ENCODE measurements at places on chromosomes 7 and 10. TPM values are rescaled to one million over a fixed set of nuclear protein-coding genes. Genes with fewer than 3 reads are reported as not detected.

AGAP6 gene
- total RNA-seq, result 6.3 TPM

ZPBP gene
- total RNA-seq, result not detected

PSD gene
- 0.07 TPM for total RNA-seq

RGR gene
- total RNA-seq, result not detected

CFAP70 gene
- total RNA-seq, result 0.40 TPM

CYP2C19 gene
- total RNA-seq, result not detected

GDF10 gene
- total RNA-seq, result not detected

HOXA4 gene
- 1.9 TPM for total RNA-seq

FAM180A gene
- not detected for total RNA-seq

PLXNA4 gene
- 36.0 TPM for total RNA-seq

ABCF2 gene
- 86.2 TPM for total RNA-seq

AKR1C2 gene
- total RNA-seq, result 2.0 TPM

CFTR gene
- not detected for total RNA-seq

C7orf33 gene
- not detected for total RNA-seq

ABCB4 gene
- total RNA-seq, result not detected

STAM gene
- 35.8 TPM for total RNA-seq

SLC18A3 gene
- not detected for total RNA-seq

EBLN1 gene
- not detected for total RNA-seq

VSIR gene
- total RNA-seq, result 12.6 TPM

HOXA9 gene
- total RNA-seq, result 27.9 TPM

NFE2L3 gene
- 58.8 TPM for total RNA-seq

ENTPD1 gene
- total RNA-seq, result 19.6 TPM

TPK1 gene
- 18.2 TPM for total RNA-seq

VPS37D gene
- total RNA-seq, result 2.1 TPM

AZGP1 gene
- total RNA-seq, result not detected

PAX4 gene
- total RNA-seq, result not detected

JCAD gene
- total RNA-seq, result 51.1 TPM

NCF1 gene
- total RNA-seq, result not detected

NEUROG3 gene
- not detected for total RNA-seq

SPDYE1 gene
- 0.07 TPM for total RNA-seq

AKR1D1 gene
- total RNA-seq, result not detected

MEIG1 gene
- total RNA-seq, result 1.1 TPM

GPR37 gene
- 4.1 TPM for total RNA-seq

OR6B1 gene
- not detected for total RNA-seq

AGAP4 gene
- total RNA-seq, result 11.3 TPM

NPSR1 gene
- not detected for total RNA-seq

FBXL13 gene
- 1.3 TPM for total RNA-seq

Measured in thoracic aorta endothelial cell (primary cell).